ENCODE measurements at places on chromosomes 2 and 18.

DNA sequence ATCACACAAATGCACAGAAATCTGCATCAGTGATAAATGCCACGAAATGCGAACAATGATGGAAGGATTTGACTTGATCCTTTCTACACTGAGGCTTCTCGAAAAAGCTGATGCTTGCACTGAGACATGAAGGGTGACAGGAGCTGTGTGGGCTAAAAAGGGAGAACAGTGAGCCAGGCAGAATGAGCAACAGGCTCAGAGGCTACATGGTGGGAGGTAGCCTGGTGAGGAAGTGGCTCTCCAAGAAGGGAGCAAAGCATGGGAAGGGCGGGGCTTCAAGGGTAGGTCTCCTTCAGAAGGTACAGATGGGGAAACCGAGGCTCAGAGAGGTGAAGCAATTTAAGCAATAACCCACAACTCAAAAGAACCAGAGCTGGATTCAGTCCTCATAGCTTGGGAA lies 82.4 kb downstream of the TRIM43 start:
- DNase-seq, result no peak

- DNase-seq, result no peak
Observed at GRCh38 chr18:39918847-39919246, 2036.2 kb upstream of the PIK3C3 start.

DNA sequence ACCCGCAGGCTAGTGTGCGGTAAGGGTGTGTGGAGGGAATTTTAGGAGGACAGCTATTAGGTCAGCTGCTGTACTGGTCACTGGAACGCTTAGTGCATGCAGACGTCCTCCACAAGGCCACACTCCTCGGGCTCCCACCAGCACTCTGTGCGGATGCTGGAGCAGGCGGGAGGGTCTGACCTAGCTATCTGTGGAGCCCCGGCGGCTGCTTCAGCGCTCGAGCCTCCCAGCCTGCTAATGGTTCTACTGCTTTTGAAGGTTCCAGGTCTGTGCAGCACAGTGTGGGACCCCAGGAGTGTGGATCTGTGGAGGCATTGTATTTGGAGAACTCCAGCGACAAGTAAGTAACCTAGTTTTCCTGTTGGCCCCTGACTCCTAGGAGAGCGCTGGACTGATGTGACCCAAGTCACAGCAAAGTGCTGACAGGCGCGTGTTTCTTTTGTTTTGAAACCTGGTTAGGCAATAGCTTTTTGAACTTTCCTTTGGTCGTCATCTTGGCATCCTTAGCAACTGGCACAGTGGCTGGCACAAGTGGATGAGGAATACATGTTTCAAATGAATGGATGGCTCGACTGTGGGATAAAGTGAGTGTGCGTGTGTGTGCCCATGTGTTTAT lies 113.5 kb downstream of the ZNF236 start:
- DNase-seq, result no peak

DNA sequence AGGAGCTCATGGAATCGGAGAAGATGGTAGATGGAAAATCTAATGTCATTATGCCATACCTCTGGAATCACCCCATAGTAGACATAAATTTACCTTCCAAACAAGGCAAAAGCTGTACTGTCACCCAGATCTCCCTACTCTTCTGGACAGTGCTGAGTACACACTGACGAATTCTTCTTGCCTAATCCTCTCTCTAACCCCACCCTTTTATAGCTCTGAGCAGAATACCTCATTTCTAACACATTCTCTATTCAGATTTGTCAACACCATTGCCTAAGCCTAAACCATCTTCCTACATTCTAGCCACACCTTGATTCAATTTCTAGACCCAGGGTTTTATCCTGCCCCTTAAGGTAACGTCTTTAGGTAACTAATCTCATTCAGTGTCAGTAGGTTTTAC lies 321.0 kb upstream of the NRP2 start:
- DNase-seq, result no peak

GRCh38 chr2:224611938-224612337 lies 26.8 kb upstream of the CUL3 start:
- no peak for DNase-seq

GRCh38 chr2:215680605-215681598 lies 245.0 kb upstream of the FN1 start:
- no peak for DNase-seq

GRCh38 chr18:12281861-12282260 lies 26.2 kb upstream of the TUBB6 start:
- no peak for DNase-seq

All from activated T-helper 9 cell treated with anti-CD3 and anti-CD28 coated beads, Interleukin-2, amount 50 U/mL, for 16 hours (primary cell).